Naive B cell (primary cell): ENCODE measurements at places on chromosomes 5 and 9. TPM values are rescaled to one million over a fixed set of nuclear protein-coding genes. Genes with fewer than 3 reads are reported as not detected.
A peak's percentile ranks its signal among the peaks of the same experiment; 100 is the strongest.

PRDM9 gene
- polyA plus RNA-seq: not detected

RPP25L gene
- 25.1 TPM for polyA plus RNA-seq

ORM2 gene
- polyA plus RNA-seq: not detected

SLC6A19 gene
- not detected for polyA plus RNA-seq

ANKRD33B gene
- polyA plus RNA-seq: 2.7 TPM

RXRA gene
- 0.50 TPM for polyA plus RNA-seq

IFNA8 gene
- polyA plus RNA-seq: not detected

IL13 gene
- not detected for polyA plus RNA-seq

SPATA31A3 gene
- not detected for polyA plus RNA-seq

NDUFAF2 gene
- 28.5 TPM for polyA plus RNA-seq

ARL14EPL gene
- not detected for polyA plus RNA-seq

PCDHGA2 gene
- not detected for polyA plus RNA-seq

LOX gene
- polyA plus RNA-seq: not detected

DRD1 gene
- not detected for polyA plus RNA-seq

NUTM2G gene
- polyA plus RNA-seq: not detected

PCDHGA1 gene
- polyA plus RNA-seq: not detected

GDNF gene
- not detected for polyA plus RNA-seq

PCDHB12 gene
- polyA plus RNA-seq: not detected

- no peak for DNase-seq
These were observed 39.5 kb downstream of the TRIM32 start for GRCh38 chr9:116726602-116727001.

DNA sequence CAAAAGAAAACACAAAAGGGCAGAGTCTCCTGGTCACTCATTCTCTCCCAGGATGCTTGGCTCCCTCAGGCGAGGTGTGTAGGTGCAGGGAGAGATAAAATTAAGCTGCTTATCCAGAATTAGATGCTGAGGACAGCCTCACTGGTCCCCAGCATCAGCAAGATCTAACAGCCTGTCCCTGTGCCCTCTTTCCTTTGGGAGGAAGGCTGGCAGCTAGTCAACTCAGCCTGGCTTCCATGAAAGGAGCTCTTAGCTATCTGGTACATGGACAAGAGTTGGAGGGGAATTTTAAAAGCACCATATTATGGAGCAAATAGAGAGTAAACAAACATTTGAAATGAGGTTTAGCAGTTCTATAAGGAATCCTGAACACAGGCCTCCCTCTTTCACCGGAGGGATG is 198.5 kb upstream of the PANK3 start:
- no peak for DNase-seq

GRCh38 chr9:130240410-130241197 is 25.0 kb upstream of the HMCN2 start:
- peak; percentile 31 for DNase-seq

DNA sequence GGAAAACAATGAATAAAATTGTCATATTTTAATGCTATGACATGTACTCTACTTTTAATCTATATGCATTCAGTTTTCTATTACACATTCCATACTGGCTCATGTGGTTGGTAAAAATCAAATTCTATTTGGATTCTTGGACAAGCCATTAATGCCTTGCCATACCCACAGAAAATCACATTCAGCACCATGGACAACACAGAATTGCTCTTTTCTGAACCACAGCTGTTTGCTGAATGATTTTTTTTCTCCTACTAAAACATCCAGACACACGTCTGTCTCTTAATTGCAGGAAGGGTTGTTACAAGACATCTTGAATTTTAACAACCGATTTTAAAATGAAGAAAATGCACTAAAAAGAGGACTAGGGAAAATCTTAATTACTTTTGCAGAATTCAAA is 675.6 kb downstream of the BRINP1 start:
- DNase-seq: no peak

DNA sequence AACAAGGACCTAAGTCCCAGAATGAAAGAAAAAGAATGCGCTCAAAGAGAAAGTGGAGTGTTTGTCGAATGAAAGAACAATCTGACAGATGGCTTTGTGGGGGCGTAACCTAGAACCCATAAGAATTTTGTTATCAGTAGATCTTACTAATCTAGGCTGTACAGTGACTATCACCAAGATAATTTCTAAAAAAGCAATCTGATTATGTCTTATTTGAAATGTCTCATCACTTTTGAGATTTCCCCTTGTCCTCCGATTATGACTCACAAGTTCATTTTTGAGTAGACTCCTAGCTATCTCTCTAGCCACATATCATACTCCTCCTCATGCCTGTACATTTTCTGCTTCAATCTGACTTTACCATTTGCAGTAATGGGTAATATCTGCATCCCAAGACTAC is 135.6 kb upstream of the SMARCA2 start:
- DNase-seq: no peak

- no peak for DNase-seq
These were observed 7.5 kb downstream of the ADAMTS13 start for GRCh38 chr9:133429641-133430161.

GRCh38 chr9:36137392-36138004 is 965 bp downstream of the GLIPR2 start:
- no peak for DNase-seq

- no peak for DNase-seq
These were observed 189.6 kb upstream of the RAD23B start for GRCh38 chr9:107093365-107094060.

- DNase-seq: no peak
These were observed 478.6 kb downstream of the CCDC171 start for GRCh38 chr9:16031486-16031885.

- no peak for DNase-seq
These were observed 824.0 kb upstream of the ARRDC3 start for GRCh38 chr5:92207151-92207550.

- DNase-seq: no peak
These were observed 343.2 kb downstream of the ZNF608 start for GRCh38 chr5:124403281-124403680.

- DNase-seq: no peak
These were observed 39.8 kb upstream of the FBXL17 start for GRCh38 chr5:108421713-108422112.

GRCh38 chr9:98781588-98782383 is 14.6 kb downstream of the ANKS6 start:
- DNase-seq: no peak

DNA sequence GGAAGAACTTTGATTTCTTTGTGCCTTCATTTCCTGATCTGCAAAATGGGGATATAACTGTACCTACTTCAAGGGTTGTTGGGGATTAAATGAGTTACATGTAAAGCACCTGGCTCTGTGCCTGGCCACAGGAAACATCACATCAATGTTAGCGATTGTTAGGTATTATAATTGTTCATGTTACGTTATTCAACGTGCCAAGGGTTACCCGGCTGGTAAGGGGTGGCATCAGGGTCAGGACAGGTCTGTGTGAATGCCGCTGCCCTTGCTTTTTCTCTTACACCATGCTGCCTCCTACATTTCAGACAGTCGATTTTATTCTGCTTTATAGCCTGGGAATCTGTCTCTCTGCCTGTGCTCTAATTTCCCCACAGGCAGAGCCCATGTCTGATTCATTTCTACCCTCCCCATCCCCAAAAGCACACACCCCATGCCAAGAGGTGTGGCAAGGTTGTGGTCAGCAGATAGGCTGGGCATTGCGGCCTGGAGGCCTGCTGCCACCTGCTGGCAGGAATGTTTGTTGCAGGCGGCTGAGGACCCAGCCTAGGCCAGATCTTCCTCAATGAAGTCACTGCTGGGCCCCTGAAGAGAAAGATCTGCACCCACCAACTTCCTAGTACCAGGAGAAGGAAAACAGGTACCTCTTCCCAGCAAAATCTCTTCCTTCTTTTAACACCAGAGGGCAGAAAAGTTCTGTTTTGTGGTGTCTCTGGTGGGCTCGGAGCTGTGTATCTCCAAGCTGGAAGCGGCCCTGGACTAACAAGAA is 5.3 kb downstream of the ANKS6 start:
- peak; percentile 41 for DNase-seq

GRCh38 chr5:31064215-31064614 is 129.3 kb upstream of the CDH6 start:
- DNase-seq: no peak

DNA sequence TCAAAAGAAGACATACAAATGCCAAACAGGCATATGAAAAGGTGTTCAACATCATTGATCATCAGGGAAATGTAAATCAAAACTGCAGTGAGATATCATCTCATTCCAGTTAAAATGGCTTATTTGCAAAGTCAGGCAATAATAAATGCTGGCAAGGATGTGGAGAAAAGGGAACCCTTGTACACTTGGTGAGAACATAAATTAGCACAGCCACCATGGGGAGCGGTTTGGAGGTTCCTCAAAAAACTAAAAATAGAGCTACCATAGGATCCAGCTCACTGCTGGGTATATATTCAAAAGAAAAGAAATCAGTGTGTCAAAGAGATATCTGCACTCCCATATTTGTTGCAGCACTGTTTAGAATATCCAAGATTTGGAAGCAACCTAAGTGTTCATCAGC is 50.3 kb downstream of the AP3S1 start:
- DNase-seq: no peak

DNA sequence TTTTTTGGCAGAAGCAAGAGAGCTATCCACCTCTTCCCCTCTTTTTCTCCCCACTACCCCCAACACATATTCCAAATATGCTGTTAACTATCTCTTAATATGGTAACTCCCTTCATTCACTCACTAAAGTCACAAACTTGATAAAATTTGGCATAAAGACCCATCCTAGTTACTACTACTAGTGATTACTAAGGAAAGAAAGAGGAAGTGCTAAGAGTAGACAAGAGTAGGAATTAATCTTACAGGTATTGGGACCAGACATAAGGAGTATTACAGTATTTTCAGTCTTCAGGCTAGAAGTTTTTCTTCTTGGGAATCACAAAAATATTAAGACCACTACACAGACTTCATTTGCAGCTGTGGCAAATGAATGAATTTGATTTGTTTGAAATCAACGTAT is 2.2 kb downstream of the ADAMTS6 start:
- no peak for DNase-seq

DNA sequence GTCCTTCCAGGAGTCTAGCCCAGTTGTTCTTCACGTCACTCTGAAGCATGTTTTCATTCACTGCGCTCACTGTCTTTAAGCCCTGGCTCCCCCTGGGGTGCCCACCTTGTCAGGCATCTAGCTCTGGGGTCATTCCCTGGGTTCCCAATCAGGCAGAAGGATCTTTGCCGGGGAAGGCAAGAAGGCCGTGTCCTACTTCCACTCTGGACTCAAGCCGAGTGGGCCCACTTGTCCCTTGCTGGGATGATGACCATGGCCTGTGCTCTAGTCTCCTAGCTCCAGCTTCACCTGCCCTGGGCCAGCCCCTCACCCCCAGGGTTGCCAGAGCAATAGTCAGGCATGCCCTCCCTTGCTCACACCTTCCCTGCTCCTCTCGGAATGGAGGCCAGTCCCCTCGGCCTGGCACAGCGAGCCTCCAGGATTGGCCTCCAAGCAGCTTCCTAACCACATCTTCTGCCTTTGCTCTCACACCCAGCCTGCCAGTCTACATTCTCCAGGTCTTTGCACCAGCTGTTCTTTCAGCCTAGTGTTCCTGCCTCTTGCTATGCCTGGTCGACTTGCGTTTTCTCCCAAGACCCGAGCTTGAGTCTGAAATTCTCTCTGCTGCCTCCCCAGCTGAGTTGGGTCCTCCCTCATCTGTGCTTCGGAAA is 32.2 kb upstream of the PSD2 start:
- no peak for DNase-seq

DNA sequence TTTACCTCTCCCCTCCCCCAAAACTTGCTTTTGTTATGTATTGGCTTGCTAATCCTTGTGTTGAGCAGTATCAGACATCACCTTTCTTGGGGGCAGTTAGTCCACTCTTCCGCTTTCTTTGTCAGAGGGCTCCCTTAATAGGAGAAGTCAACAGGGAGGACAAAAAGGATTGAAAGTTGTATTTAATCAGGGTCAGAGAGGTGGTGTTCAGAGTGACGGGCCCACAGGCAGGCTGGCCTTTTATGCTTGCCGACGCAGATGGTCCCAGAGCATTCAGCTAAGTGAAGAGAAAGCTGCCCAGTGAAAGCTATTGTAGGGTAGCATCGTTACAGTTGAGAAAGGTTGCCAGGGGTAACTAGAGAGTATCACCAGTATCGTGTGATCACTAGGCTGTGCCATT is 131.1 kb downstream of the ZCCHC7 start:
- peak; percentile 58 for DNase-seq

DNA sequence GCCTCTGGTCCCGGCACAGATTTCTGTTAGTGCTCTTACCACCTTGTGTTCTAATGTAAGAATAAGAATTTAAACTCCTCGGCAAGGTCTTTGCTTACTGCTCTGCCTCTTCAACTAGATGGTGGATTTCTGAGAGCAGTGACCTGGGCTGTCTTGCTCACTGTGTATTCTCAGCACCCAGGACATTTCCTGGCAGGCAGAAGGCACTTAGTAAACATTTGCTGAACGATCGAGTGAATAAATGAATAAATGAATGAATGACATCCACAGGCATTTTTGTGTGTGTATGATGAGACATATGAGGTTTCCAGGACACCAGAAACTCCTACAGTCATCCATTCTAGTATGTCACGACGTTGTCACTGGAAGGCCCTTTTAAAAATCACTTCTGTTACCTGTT is 143.2 kb downstream of the BOD1 start:
- no peak for DNase-seq

DNA sequence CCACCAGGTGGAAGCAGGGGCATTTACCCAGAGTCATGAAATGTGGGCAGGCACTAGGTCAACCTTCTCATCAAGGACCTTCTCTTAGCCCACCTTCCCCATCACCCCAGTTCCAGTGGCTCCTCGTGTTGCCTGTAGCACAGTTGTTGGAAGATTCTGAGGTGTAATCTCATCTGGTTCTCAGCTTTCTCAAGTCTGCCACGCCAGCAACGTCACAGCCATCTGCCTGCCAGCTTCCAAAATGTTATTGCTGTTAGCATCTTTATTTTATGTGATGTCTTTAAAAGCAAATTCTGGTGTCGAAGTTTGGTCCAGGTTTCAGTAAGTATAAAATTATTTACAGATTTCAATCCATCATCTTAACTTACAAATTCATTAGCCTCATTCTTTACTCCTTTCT is 10.7 kb downstream of the C9orf153 start:
- DNase-seq: no peak

- DNase-seq: no peak
These were observed 62.5 kb upstream of the PLPP1 start for GRCh38 chr5:55597014-55597981.

- no peak for DNase-seq
These were observed 59.5 kb downstream of the MAST4 start for GRCh38 chr5:66655395-66656324.

DNA sequence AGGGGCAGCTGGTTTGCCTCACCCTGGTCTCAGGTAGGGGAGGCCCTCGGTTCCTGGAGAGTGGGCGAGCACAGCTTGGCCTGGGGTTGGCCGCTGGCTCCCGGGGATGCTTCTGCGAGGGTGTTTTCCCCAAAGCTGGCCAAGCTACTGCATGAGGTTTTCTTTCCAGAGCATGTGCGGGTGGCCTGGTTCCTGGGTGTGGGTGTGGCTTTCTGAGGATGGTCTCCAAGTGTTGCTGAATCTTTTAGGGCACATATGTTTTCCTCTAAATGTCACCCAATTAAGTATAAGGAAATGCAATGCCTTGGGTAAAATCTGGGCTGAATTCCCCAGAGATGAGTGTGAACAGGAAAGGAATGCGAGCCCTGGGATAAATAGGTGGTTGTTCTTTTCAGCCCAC is 115.8 kb upstream of the ICE1 start:
- DNase-seq: no peak

GRCh38 chr9:95129476-95130291 is 187.8 kb downstream of the FANCC start:
- no peak for DNase-seq
